Lung microvascular endothelial cell (primary cell): ENCODE measurements at places on chromosomes 3 and 15.
A peak's percentile ranks its signal among the peaks of the same experiment; 100 is the strongest.

DNA sequence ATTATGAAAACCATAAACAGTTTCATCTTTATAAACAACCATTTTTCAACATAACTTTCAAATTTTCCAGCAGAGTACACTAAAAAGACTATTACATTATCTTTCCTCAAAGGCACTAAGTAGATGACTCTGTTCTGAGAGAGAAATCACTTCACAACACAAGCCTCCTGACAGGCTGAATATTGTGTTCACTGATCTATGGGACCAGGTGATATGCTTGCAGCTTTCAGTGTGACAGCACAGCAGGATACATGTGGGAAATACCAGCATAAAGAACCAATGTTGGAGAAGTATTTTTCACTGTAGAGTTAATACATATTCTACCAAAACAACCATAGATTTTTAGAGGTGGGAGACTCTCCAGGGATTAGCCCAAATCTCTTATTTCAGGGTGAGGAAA lies 350.6 kb downstream of the PLCL2 start:
- DNase-seq: no peak

DNA sequence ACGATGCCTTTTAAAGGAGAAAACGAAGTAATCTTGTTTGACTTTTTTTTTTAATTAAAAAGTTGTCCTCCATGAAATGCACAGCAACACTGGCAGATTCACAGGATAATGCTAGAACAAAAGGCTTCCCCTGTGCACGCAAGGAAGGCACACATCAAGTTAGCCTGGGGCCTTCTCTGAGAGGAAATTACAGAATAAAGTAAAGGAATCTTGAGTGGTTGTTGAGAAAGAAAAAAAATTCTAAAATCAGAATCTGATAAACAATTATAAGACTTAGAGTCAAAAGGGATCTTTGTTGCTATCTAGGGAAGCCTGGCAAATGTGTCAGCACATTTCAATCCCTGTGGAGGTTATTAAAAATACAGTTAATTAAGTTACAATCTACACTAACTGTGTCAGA lies 946.0 kb downstream of the IGSF11 start:
- no peak for DNase-seq

- peak; percentile 46 for DNase-seq
These were observed 1.7 kb downstream of the MEIS2 start for GRCh38 chr15:37098468-37099318.

DNA sequence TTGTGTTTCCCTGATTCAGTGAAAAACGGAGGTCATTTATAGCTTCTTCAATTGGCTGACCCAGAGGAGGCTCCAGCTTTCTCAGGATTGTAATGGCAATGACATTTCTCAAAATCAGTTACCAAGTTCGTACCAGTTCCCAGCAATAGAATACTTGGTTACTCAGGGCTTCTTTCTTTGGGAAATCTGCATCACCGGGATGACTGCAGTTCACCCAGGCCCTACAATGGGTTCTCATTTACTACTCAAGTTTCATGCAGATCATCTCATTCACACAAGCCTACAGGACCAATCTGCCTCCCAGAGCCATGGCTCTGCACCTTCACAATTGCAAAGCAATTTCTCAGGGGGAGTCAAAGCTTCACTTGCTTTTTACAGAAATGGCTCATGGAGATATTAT lies 109.6 kb downstream of the FHIT start:
- DNase-seq: no peak

DNA sequence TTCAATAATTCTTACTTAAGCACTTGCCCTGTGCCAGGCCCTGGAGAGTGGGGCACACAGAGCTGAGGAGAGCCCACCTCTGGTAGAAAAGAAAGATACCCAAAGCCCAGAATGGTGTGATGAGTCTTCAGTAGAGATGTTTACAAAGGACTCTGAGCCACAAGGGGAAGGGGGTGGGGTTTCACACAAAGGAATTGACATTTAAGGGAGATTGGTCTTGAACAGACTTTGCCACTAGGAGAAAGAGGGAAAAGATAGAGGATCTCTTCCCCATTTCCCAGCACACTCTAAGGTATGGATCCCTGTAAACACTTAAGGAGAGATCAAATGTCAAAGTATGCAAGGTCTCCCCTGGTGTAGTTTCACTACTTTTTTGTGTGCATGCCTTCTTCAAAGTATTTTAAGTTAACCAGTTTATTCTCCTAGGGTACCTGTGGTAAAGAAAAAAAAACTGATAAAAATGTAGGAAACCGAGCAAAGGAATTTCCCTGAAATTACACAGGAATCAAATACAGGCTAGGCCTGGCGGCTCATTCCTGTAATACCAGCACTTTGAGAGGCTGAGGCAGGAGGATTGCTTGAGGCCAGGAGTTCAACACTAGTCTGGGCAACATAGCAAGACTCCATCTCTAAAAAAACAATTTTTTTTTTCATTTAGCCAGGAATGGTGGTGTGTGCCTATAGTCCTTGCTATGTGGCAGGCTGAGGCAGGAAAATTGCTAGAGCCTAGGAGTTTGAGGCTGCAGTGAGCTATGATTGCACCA lies 117.6 kb upstream of the SKOR1 start:
- peak; percentile 2 for DNase-seq

DNA sequence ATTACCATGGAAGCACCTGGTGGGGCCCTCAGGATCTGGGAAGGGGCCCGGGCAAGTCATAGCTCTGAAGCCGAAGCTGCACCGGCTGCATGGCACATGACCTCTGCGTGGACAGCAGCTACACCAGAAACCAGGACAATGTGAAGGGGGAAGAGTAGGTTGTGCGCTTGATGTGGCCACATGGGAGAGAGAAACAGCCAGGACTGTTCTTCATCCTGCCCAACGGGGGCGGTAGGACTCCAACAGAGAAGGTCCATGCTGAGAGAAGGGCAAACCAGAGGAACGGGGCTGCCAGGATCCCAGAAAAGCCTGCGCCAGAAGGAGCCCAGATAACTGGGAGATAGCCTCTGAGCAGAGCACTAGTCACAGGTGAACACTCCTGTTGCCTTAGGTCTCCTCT lies 54.9 kb upstream of the PRR20G start:
- no peak for DNase-seq

GRCh38 chr3:195849322-195850074 lies 37.8 kb upstream of the MUC4 start:
- no peak for DNase-seq

DNA sequence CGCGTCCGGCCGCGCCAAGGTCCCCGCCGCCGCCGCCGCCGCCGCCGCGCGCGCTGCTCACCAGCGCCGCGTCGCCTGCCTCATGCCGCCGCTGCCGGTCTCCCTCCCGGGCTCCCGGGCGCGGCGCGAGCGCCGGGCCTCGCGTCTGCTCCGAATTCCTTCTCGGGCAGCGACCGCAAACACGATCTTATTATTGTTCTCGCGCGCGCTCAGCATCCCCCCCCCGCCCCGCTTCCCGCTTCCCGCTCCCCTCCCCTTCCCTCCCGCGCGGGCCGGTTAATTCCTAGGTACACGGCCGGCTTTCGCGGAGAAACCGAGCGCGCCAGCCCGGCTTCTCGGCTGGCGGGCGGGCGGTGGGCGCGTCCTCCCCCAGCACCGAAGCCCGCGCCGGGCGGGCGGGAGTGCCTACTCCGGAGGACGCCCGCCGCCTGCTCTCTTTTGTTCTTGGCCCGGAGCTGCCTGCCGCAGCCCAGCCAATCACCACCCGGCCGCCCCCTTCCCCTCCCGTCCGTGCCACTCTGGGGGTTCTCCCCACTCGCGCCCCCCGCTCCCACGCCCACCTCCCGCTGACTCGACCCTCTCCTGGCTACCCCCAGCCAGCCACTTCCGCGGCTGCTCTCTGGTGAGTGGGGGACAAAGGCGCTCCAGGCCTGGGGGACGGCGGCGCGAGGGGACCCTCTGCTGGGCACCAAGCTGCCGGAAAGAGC lies at the start of gene HDGFL3:
TSS of gene HDGFL3 (minus strand) at position 164 of the 707 bp plus-strand sequence. CDS start 409 bp downstream, outside the sequence.
- peak; percentile 70 for DNase-seq

GRCh38 chr15:90756916-90757315 lies 39.8 kb downstream of the BLM start:
- peak; percentile 51 for DNase-seq
